ENCODE measurements at places on chromosomes 4 and X.

GRCh38 chr4:94400191-94400590 lies 51.6 kb upstream of the PDLIM5 start:
- DNase-seq, result no peak

- DNase-seq, result peak; percentile 44
Observed at GRCh38 chr4:170030121-170030520, 3.9 kb upstream of the MFAP3L start.

GRCh38 chr4:121950680-121951520 lies 960 bp downstream of the TRPC3 start:
- no peak for DNase-seq

DNA sequence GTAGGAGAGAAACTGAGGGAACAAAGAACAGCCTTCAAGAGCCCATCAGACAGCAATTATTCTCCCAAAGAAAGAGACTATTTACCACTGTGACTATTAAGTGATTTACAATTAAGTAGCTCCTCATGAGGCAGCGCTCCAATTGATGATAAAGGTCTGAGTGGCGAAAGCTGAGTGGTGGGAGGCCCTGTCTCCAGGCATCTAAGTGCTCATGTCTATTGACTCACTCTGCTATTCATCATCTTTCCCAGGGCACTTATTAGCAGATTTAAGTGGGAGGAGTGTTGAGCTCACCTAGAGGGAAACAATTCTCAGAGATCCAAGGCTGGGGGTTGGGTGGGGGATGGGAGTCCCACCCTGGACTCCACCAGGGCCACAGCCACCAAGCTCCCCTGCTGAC lies 23.3 kb downstream of the AMER1 start:
- no peak for DNase-seq

- DNase-seq, result no peak
Observed at GRCh38 chr4:12296366-12296765, 867.7 kb upstream of the HS3ST1 start.

DNA sequence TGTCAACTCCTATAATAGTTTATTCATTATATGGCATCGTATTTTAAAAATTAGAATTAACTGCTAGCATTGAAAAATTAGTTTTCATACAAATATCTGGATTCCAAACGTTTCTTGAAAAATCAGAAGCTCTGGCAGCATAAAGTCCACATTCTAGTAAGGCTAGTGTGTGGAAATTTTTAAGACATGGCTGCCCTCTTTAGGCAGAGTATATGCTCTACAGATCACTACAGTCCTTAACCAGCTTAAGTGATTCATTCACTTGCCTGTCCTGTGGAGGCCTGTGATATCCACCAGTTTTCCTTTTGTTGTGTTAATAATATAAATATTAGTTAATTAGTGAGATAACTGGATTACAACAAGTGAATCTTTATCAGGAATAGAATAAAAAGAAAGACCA lies 287.2 kb downstream of the OPHN1 start:
- peak; percentile 42 for DNase-seq

DNA sequence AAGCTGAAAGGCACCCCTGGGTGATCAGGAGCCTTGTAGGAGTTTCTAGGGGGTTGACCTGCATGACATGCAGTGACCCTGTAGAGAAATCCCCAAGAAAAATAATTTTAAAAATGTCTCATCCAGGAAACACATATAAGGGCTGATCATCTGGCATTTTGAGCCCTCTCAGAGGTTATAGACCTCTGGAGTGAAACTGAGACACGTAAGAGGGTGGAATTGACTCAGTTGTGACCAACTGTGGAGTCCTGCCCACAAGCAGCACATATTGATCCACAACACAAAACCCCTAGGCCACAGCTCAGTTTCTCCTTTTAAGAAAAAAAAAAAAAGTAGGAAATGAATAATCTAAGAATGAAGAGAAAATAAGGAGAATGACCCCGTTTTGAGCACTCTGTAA lies 32.5 kb upstream of the MTMR8 start:
- DNase-seq, result no peak

DNA sequence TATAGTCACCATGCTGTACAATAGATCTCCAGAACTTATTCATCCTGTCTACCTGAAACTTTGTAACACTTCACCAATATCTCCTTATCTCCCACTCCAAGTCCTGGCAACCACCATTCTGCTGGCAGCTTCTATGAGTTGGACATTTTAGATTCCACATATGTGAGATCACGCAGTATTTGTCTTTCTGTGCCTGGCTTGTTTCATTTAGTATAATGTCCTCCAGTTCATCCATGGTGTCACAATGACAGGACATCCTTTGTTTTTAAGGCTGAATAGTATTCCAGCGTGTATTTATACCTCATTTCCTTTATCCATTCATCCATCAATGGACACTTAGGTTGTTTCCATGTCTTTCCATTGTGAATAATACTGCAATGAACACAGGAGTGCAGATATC lies 198.7 kb downstream of the QDPR start:
- DNase-seq, result no peak

GRCh38 chr4:82715731-82716617 lies 82.6 kb downstream of the SCD5 start:
- DNase-seq, result peak; percentile 44

GRCh38 chr4:156293657-156294297 lies 340.1 kb upstream of the CTSO start:
- DNase-seq, result peak; percentile 96

DNA sequence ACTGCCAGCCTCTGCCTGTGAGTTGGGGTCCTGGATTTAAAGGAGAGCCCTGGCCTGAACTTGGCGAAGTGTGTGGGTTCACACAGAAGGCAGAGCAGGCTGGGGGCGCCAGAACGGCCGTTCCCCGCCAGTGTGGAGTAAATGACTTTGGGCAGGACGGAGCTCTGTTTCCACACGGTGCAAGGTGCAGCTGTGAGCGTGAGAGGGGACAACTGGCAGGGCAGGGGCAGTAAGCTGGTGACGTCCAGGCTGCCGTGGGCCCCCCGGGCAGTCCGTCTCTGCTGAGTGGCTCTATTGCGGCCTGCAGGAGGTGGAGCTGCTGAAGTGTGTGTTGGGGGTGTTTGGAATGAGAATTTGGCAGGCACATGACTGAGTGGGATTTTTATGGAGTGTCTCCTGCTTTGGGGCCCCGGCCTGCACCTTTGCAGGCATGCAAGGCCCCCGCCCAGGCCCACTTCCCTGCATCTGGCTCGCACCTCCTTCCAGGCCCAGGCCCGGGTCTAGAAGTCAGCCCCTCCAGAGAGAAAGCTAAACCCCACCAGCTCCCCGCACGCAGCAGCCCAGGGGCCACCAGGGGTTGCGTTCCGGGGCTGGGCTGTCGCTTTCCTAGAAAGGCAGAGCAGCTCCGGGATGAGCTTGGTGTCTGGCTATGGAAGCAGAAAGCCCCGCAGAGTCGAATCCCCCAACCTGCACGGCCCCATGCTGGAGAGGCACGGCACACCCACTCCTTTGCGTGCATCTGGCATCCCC lies 62.2 kb upstream of the GRPEL1 start:
- peak; percentile 9 for DNase-seq

DNA sequence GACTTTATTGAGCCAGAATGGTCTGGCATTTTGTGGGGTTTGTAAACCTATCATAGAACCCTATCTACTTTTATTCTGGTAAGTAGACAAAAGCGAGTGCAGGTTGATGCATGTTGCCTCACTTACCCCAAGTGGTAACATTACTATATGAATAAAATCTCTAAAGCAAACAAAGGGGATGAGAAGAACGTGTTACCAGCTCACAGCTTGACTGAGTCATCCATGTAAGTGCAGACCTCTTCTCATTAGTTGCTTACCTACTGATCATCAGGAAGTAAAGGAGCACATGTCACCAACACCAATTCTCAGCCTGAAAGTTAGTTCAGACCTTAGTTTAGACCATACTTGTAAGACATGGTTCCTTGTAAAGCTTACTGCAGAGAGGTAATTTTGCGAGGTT lies 1328.3 kb downstream of the C4orf33 start:
- no peak for DNase-seq

GRCh38 chr4:173609158-173609557 lies 79.1 kb upstream of the HAND2 start:
- no peak for DNase-seq

DNA sequence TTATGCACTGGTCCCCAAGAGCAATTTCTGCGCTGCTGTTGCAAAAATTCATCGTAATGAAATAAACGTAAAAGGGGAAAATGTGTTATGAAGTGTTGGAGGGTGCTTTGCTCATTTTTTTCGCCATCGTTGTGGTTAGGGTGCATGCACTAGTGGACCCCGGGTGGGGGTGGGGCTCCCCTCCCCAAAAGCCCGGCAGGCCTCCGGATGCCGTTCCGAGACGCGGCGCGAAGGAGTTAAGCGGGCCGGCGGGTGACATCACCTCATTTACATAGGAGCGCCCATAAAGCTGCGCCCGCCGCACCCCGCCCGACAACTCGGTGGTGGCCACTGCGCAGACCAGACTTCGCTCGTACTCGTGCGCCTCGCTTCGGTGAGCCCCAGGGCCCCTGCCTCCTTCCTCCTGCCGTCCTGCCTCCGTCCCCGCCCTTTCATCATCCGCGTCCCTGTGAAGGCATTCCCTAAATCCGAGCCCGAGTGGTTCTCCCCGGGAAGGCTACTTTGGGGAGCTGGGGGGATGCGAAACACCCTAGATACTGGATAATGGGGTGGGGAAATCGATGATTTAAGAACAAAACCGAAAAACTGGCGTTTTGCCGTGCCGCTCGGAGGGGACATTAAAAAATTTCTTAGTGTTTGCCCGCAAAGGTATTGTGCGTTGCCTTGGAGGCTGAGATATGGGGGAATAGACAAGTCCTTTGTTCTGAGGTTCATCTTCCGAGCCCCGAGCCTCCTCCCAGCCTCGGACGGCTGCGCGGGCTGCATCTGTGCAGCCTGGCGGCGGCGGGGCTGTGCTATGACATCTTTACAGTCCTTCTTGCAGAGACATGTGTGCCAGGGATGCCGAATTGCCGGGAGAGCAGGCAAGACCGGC lies at the start of gene TMSB4X:
Gene TMSB4X, plus strand, starts transcription at position 315 of the 874 bp plus-strand sequence.
- peak; percentile 89 for DNase-seq

DNA sequence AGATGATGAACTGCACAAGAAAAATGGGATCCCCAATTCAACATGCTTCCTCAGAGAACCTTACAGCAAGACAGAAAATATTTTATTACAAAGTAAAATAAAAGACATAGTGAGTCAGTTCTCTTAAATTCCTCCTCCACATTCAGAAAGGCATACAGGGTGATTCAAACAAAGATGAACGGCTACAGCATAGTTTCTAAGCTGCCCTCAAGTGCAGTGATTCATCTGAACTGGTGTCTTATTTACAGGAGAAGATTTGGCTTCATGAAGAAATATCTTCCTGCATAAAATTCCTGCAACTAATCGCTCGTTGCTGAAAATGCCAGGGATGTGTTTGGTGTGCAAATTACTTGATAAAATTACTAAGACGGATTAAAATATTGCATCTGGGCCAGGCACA lies 103.6 kb downstream of the PRKX start:
- peak; percentile 83 for DNase-seq

- peak; percentile 51 for DNase-seq
Observed at GRCh38 chrX:40146262-40147125, 48.7 kb upstream of the BCOR start.

- peak; percentile 7 for DNase-seq
Observed at GRCh38 chr4:8706216-8707044, 113.9 kb downstream of the CPZ start.

DNA sequence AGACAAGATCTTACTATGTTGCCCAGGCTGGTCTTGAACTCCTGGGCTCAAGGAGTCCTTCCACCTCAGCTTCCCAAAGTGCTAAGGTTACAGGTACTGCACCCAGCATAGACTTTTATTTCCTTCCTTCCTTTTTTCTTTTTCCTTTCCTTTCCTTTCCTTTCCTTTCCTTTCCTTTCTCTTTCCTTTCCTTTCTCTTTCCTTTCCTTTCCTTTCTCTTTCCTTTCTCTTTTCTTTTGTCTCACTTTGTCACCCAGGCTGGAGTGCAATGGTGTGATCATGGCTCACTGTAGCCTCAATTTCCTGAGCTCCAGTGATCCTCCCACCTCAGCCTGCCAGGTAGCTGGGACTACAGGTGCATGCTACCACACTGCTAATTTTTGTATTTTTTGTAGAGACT lies 19.4 kb downstream of the DLG3 start:
- DNase-seq, result no peak

GRCh38 chr4:93502991-93503390 lies 325.6 kb upstream of the ATOH1 start:
- no peak for DNase-seq

DNA sequence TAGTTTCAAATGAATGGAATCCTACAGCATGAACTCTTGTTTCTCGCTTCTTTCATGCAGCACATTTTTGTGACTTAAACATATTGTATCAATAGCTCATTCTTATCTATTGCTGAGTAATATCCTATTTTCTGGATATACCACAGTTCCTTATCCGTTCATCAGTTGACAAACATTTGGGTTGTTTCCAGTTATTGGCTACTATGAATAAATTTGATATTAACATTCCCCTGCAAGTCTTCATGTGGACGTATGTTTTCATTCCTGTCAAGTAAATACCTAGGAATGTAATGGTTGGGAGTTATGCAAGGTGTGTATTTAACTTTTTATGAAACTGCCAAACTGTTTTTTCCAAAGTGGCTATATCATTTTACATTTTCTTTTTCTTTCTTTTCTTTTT lies 114.0 kb upstream of the SH3RF1 start:
- DNase-seq, result no peak

- no peak for DNase-seq
Observed at GRCh38 chr4:82248903-82249632, 124.7 kb downstream of the HNRNPD start.

- DNase-seq, result no peak
Observed at GRCh38 chrX:107602694-107603239, 25.5 kb upstream of the PRPS1 start.

- no peak for DNase-seq
Observed at GRCh38 chr4:97752599-97752998, 390.7 kb downstream of the STPG2 start.

DNA sequence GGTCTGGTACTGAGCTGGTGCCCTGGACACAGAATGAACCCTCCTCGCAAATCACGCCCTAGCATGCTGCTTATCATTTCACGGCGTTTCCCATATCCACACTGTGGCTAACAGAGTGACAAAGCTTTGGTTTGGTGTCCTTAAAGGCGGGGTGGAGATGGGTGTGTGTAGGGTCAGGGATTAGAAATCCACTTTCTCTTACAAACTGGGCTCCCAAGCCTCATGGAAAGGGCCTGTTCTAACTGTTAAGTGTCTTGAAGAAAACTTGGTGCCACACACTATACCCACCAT lies 735 bp upstream of the CHRDL1 start:
- DNase-seq, result no peak

GRCh38 chrX:40922307-40922706 lies 162.9 kb upstream of the USP9X start:
- peak; percentile 45 for DNase-seq

DNA sequence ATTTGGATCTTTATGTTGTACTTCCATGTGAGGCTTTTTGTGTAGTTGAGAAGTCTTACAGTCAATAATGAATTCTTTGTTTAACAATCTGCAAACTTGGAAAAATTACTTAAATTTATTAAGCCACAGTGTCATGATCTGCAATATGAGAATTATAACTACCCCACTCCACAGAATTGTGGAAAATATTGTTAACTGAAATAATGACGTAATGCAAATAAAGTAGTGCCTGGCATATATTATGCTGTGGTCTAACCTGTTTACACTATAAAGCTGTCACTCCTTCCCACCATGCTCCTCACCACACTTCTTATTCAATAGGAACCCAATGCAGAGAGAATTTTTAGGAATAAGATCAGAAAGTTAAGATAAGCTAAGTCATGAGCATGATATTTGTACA lies 632.1 kb upstream of the GALNTL6 start:
- DNase-seq, result no peak
